ENCODE measurements at places on chromosomes 3 and 15.

GRCh38 chr15:77527164-77527778, 105.4 kb downstream of the LINGO1 start:
- no peak for DNase-seq

GRCh38 chr3:113193288-113193687, 18.1 kb upstream of the BOC start:
- DNase-seq: no peak

- DNase-seq: no peak
Measured at GRCh38 chr15:38479756-38480155, 25.8 kb downstream of the FAM98B start.

- DNase-seq: no peak
Measured at GRCh38 chr3:193496658-193497057, 58.0 kb downstream of the ATP13A4 start.

DNA sequence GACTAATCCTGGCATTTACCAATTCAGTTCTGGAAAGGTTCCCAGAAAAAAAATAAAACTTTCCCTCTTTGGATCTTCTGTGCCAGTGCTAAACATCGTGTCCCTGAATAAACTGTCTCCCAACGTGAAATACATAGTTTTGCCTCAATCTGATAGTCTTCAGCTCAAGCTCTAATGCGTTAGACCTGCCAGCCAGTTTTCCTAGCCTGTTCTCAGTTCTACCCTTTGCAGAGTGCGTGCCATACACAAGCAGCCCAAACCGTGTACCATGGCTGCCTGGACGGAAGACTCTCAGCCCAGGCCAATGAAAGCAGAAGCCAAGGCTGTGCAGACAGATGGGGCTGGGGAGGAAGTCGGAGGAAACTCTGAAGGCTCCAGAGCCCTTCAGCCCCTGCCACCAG, 11.4 kb upstream of the OCA2 start:
- DNase-seq: no peak

DNA sequence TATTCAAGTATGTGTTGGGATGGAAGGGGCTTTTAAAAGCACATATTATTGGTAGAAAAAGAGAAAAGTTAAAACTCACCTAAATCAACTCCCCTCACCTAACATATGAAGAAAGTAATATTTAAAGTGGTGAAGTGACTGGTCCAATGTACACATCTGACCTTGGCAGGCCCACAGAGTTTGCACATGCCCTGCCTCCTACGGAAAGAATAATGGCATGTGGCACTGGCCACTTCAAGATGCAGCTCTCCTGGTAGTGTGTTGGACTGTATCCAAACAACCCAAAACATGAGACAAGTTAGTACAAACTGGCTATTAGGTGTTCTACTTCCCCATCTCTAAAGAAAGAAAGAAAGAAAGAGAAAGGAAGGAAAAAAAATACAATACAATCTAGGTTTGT, 117.1 kb downstream of the MECOM start:
- no peak for DNase-seq

DNA sequence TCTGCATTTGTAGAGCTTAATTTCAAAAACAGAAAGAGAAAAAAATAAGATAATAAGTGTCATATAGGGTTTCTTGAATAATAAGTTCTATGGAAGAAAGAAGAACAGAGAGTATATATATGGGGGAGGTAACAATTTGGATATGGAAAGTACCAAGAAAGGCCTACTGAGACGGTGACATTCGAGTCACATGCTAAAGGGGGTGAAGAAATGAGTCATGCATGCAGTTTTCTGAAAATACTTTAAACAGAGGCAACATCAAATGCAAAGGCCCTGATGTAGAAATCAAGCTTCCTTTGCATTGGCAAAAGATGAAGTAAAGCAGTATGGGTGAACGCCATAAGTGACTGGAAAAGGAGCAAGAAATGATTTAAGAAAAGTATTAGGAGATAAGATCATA, 371.6 kb upstream of the ZNF385D start:
- no peak for DNase-seq

DNA sequence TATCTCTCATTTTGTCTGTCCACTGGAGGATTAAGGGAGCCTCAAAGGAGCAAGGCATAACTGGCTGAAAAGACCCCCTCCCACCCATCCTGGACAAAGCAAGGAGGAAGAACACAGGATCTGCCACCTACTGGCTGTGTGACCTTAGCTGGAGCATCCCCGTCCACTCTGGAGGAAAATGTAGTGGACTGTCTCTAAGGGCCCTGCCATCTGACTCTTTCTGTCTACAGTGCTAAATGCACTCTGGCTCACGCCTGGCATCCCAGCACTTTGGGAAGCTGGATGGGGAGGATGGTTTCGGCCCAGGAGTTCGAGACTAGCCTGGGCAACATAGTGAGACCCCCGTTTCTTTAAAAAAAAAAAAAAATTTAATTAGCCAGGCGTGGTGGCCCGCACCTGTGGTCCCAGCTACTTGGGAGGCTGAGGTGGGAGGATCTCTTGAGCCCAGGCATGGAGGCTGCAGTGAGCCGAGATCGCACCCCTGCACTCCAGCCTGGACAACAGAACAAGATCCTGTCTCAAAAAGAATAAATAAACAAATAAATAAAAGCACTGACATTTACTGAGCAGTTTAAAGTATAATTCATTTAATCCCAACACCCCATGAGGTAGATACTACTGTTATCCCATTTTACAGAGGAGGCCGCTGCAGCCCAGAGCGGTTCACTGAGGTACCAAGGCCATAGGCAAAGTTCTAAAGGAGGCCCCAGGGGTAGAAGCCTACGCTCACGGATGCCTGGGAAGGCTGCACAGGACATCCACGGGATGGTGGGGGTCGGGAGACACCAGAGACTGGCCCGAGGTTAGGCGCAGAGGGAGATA, 1.1 kb downstream of the TBC1D2B start:
- DNase-seq: no peak

GRCh38 chr3:4394567-4394966, 72.5 kb downstream of the SUMF1 start:
- no peak for DNase-seq

DNA sequence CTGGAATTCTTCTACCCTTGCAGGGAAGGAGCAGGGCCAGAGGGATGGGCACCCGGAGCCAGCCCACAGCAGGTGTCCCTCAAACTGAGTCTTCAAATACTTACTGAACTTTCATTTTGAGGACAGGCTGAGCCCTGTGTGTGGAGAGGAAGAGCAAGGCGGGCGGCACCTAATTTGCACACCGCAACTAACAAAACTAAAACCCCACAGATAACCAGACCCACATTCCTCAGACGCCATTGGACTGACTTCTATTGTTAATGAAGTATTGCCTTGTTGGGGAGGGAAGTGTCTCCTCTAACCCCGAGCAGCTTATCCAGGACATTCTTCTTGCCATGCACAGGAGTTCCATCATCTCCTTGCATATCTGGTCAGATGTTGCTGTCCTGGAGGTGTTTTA, 105.2 kb upstream of the NR2E3 start:
- DNase-seq: no peak

DNA sequence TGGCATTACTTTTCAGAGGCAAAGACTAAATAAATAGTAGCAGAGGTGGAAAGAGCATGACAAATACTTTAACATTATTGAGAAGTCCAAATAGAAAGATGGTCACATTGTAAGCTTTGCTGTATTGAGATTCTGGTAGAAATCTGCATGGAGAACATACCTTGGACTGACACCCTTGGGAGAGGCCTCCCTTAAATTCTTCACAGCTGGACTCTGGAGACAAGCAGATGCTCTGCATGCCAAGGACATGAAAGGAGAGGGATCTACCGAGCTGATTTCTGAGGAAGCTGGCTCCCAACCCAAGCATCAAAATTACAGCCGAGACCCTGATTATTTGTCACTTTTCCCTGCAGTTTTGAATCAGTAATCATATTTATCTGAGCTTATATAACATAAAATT, 212.5 kb upstream of the COL8A1 start:
- no peak for DNase-seq

- no peak for DNase-seq
Measured at GRCh38 chr3:12384451-12385233, 95.8 kb downstream of the PPARG start.

- no peak for DNase-seq
Measured at GRCh38 chr3:106428565-106428994, 559.8 kb upstream of the CBLB start.

DNA sequence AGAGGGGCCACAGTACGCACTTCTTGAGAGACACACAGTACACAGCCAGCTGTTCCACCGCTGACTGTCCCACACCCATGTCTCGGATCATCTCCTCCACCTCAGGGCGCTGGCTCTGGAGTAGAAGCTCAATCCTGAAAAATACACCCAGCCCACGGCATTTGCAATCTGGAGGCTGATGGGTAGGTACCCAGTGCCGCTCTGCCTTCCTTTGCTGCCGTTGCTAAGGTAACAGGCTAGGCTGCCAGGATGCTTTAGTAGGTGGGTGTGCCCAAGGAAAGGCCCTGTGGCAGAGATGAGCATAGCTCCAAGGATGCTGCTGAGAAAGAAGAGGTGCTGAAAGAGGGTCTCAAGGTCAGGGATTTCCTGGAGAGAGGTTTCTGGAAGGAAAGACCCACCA, 14.6 kb downstream of the TRAIP start:
- no peak for DNase-seq

DNA sequence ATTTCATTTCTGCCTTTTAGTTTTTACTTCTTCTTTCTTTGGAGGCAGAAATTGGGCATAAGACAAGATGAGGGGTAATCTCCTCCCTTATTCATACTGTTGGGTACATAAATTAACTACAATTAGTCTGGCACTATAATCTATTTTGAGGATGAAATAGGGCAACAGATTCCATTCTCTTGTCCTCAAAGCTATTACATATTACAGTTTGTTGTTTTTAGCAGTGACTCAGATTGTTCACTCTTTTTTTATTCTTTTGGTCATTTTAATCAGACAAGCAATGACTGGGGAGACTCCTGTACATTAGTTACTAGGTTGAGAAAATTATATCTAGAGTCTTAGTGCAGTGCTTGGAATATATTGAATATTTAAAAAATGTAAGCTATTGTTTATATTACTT, 556.0 kb downstream of the OTOL1 start:
- no peak for DNase-seq

DNA sequence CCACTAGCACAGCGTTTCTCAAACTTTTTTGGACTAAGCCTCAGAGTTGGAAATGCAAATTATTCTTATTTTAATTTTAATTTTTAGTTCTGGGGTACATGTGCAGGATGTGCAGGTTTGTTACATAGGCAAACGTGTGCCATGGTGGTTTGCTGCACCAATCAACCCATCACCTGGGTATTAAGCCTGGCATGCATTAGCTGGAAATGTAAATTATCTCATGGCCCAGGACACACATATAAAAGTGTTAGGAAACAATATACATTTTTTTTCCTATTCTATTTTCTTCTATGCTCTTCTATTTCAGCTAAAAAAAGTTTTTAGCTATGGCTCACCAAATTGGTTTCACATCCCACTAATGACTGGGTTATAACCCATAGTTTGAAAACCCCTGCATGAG, 73.3 kb upstream of the LRIG1 start:
- DNase-seq: no peak
